ENCODE measurements at places on chromosomes 13 and 19.

DNA sequence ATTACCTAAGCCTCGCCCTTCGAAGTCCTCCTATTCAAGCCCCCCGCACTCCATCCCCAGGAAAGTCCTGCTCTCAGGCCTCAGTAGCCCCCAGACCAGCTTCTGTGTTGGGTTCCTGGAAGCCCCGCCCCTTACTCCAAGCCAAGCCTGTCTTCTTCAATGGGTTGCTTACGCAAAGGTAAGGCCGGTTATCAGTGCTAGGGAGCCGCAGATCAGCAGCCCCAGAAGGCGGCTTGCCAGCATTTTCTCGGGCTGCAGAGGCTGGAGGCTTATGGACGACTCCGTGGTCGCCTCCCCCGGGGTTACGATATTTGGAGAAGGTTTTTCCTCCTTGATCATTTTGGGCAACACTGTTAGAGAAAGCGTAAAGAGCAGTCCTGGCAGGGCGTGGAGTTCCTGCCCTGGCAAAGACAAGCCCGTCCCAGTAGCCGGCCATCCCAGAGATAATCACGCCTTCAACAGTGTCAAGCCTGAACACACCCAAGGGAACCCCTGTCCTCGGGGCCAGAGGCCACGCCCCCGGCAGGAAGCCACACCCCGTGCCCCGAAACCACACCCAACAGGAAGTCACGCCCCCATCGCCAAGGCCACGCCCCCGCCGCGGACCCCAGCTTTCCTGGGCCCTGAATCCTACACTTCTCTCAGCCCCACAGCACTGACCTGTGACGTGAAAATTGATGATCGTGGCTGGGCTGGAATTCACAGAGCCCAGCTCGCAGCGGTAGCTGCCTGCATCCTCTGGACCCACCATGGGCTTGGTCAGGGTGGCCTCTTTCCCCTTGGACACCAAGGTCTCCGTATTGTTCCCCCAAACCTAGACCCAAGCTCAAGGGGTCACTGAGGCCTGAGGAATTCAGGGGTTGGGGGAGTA is 954 bp upstream of the RASIP1 start:
- no peaks in the 10 kb centered on the region for H3K36me3 ChIP-seq
- H3K4me1 ChIP-seq, result peaks cover 51% of the 10 kb centered on the region
- H3K27ac ChIP-seq, result peak overlapping the region; percentile 87
- peak overlapping the region; percentile 45 for H3K4me3 ChIP-seq

- no peak for DNase-seq
- no peaks in the 10 kb centered on the region for H3K4me1 ChIP-seq
- H3K27me3 ChIP-seq, result no peaks in the 10 kb centered on the region
- H3K36me3 ChIP-seq, result no peaks in the 10 kb centered on the region
Measured at GRCh38 chr13:77789376-77789775, 91.9 kb downstream of the SLAIN1 start.

DNA sequence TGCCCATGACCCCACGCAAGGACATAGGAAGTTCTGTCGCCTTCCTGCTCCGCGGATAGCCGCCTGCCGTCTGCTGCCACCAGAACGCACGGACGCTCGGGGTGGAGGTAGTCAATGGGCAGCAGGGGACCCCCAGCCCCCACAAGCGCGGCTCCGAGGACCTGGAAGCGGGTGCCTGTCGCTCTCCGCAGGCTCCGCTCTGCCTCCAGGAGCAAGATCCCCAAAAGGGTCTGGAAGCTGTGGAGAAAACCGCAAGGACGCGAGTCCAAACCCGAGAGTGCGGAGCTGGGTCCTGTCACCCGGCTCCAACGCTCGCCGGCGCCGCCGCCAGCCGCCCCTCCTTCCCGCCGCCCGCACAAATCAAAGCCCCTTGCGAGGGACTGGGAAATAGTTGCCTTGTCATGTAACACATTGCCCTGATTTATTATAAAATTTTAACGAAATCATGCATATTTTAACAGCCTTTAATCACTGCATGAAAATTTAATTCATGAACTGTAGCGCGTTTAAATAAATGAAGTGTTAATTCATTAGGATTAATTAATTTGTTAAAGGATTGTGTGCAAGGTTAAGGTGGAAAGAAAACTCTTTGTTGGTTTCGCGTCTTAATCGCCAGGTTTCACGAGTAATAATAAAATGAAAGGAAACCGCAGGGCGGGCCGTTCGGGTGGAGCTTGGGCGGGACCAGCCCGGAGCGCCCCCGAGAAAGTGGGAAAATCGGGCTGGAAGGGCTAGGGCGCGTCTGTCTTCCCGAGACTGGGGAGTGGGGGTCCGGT is 5.5 kb upstream of the POU4F1 start:
- H3K27me3 ChIP-seq, result peaks cover 44% of the 10 kb centered on the region
- H3K4me3 ChIP-seq, result peak overlapping the region; percentile 54
- no peak for DNase-seq
- no peak overlapping the region for H3K27ac ChIP-seq
- peaks cover 20% of the 10 kb centered on the region for H3K4me1 ChIP-seq

- H3K4me3 ChIP-seq, result no peak overlapping the region
- no peak for DNase-seq
- no peaks in the 10 kb centered on the region for H3K27me3 ChIP-seq
- H3K36me3 ChIP-seq, result no peaks in the 10 kb centered on the region
- H3K4me1 ChIP-seq, result peaks cover 5% of the 10 kb centered on the region
Measured at GRCh38 chr13:27607125-27607524, 13.2 kb downstream of the LNX2 start.

DNA sequence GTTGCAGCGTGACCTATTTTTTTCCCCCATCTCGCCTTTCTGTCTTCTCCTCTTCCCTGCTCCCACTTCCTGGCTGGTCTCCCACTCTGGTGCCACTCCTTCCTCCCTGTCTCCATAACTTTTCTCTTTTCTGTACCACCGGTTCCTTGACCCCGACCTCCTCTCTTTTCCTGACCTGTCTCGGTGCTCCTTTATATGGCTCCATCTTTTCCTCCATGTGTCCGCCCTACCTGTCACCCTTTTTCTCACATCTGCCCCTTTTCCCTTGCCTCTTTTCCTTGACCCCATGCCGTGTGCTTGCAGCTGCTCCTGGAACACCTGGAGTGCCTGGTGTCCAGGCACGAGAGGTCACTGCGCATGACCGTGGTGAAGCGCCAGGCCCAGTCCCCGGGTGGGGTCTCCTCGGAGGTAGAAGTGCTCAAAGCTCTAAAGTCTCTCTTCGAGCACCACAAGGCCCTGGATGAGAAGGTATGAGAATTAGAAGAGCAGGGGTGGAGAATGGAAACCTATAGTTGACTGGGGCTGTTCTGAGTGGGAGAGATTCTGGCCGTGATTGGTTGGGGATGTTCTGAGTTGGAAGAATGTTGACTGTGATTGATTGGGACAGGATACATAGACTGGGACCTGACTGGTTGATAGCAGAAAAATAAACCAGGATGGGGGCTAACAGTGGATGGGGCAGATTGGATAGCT is 9.3 kb downstream of the PPFIA3 start:
- H3K27ac ChIP-seq, result peak overlapping the region; percentile 81
- DNase-seq, result no peak
- H3K36me3 ChIP-seq, result no peaks in the 10 kb centered on the region
- H3K4me3 ChIP-seq, result peak overlapping the region; percentile 32
- H3K27me3 ChIP-seq, result no peaks in the 10 kb centered on the region

GRCh38 chr13:98216711-98217285 is 39.7 kb upstream of the RNF113B start:
- no peaks in the 10 kb centered on the region for H3K27me3 ChIP-seq
- H3K4me3 ChIP-seq, result no peak overlapping the region
- H3K4me1 ChIP-seq, result peaks cover 31% of the 10 kb centered on the region
- peaks cover 3% of the 10 kb centered on the region for H3K36me3 ChIP-seq

GRCh38 chr13:67036699-67037457 is 193.3 kb downstream of the PCDH9 start:
- H3K27me3 ChIP-seq, result no peaks in the 10 kb centered on the region
- DNase-seq, result no peak
- H3K36me3 ChIP-seq, result no peaks in the 10 kb centered on the region
- H3K4me1 ChIP-seq, result no peaks in the 10 kb centered on the region

- H3K27me3 ChIP-seq, result peaks cover 34% of the 10 kb centered on the region
- DNase-seq, result no peak
- H3K36me3 ChIP-seq, result no peaks in the 10 kb centered on the region
- H3K4me3 ChIP-seq, result no peak overlapping the region
- no peak overlapping the region for H3K27ac ChIP-seq
Measured at GRCh38 chr13:112172641-112173251, 105.8 kb downstream of the SOX1 start.

- H3K27me3 ChIP-seq, result no peaks in the 10 kb centered on the region
- H3K27ac ChIP-seq, result no peak overlapping the region
- H3K4me3 ChIP-seq, result no peak overlapping the region
- no peak for DNase-seq
- no peaks in the 10 kb centered on the region for H3K36me3 ChIP-seq
- H3K4me1 ChIP-seq, result no peaks in the 10 kb centered on the region
Measured at GRCh38 chr13:27933118-27933517, 13.3 kb downstream of the PDX1 start.

DNA sequence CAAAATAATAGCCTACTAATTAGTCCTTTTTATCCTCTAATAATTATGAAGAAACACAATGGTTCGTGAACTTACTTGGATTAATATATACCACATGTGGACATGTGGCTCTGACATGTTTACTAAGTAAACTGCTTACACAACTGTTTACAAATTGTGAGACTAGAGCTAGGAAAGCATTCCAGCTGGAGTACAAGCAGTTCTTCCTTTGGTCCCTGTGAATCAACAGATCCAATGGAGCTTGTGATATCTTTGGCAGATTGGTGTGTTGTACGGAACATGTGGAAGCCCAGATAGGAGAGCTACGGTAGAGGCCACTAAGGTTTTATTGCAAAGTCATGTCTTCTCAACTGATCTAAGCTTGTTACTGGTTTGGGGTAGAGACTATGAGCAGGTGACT is 145.5 kb upstream of the SPRY2 start:
- no peak for DNase-seq
- H3K36me3 ChIP-seq, result no peaks in the 10 kb centered on the region
- no peak overlapping the region for H3K27ac ChIP-seq
- no peaks in the 10 kb centered on the region for H3K4me1 ChIP-seq
- H3K4me3 ChIP-seq, result no peak overlapping the region

DNA sequence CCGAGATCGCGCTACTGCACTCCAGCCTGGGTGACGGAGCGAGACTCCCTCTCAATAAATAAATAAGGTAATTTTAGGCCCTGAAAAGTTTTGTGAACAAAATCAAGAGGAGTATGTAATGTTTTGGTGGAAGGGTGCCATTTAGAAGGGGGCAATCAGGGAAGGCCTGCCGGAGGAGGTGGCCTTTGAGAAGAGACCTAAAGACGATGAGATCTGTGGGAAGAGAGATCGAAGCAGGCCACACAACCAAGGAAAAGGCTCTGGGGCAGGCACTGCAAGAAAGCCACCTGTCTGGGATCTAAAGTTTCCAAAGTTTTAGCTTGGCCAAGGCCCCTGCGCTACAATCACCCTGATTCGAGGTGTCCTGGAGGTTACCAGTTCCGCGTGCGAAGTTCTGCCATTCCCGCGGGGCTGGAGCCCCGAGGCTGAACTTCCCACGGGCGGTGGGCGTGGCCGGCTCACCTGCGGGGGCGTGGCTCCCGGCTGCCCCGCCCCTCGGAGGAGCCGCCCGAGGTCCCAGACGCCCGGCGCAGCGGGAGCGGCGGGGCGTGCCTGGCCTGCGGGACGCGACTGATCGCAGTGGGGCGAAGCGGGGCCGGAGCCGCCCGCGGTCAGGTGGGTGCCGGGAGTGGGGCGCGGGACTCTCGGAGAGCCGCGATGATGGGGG is at the start of gene KLC3:
Gene KLC3, plus strand, starts transcription at position 519 of the 667 bp plus-strand sequence. CDS start 4,792 bp downstream, outside the sequence.
- no peak for DNase-seq
- H3K4me1 ChIP-seq, result peaks cover 43% of the 10 kb centered on the region
- H3K27me3 ChIP-seq, result no peaks in the 10 kb centered on the region
- H3K4me3 ChIP-seq, result peak within 1 kb of the TSS; percentile 50

GRCh38 chr13:52845766-52846566 is 2.5 kb downstream of the PCDH8 start:
- H3K36me3 ChIP-seq, result no peaks in the 10 kb centered on the region
- no peak for DNase-seq
- peaks cover 42% of the 10 kb centered on the region for H3K27me3 ChIP-seq
- H3K4me1 ChIP-seq, result peaks cover 9% of the 10 kb centered on the region
- no peak overlapping the region for H3K27ac ChIP-seq

- H3K36me3 ChIP-seq, result no peaks in the 10 kb centered on the region
- DNase-seq, result no peak
- H3K4me3 ChIP-seq, result no peak overlapping the region
- peaks cover 6% of the 10 kb centered on the region for H3K4me1 ChIP-seq
Measured at GRCh38 chr13:30442926-30443325, 20.6 kb downstream of the UBE2L5 start.

DNA sequence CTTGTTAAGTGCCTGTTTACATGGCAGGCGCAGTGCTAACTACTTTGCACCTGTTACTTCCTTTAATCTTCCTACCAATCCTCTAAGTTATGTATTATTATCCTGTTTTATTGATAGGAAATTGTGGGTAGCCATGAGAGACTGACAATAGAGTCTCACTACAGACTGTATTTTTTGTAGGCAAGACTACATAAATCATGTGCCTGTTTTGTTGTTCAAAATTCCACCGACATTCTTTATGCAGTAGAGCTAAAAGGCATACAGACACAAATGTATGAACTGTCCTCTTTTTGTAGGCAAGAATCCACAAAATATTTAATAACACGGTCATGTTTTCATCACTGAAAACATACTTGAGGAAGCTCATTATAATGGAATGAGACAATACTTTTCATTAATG is 205.5 kb downstream of the NALCN start:
- H3K4me3 ChIP-seq, result no peak overlapping the region
- H3K36me3 ChIP-seq, result no peaks in the 10 kb centered on the region
- no peak for DNase-seq
- H3K4me1 ChIP-seq, result no peaks in the 10 kb centered on the region
- H3K27ac ChIP-seq, result no peak overlapping the region

DNA sequence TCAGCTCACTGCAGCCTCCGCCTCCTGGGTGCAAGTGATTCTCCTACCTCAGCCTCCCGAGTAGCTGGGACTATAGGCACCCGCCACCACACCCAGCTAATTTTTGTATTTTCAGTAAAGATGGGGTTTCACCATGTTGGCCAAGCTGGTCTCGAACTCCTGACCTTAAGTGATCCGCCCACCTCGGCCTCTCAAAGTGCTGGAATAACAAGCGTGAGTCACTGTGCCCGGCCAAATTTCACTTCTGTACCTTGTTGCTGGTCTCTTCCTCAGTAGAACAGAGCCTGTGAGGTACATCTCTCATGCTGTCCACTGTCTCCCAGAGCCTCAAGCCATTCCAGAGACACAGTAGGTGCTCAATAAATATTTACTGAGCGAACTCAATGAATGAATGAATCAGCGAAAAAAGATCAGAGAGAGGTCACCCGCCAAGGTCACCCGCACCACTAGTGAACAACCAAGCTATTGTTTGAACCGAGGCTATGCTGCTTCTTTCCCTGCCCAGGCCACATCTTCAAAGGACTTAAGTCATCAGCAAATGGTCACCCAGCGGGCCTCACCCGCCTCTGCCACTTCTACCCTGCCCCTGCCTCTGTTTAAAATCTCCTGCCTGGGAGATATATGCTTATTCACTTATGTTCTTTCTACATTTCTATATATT is 9.3 kb downstream of the TMEM143 start:
- peaks cover 9% of the 10 kb centered on the region for H3K36me3 ChIP-seq
- no peaks in the 10 kb centered on the region for H3K27me3 ChIP-seq
- no peaks in the 10 kb centered on the region for H3K4me1 ChIP-seq
- no peak overlapping the region for H3K4me3 ChIP-seq
- no peak for DNase-seq

All from esophagus squamous epithelium (tissue), 5 donors.